SK-N-MC (cell line): ENCODE measurements at places on chromosomes 16 and 17.

DNA sequence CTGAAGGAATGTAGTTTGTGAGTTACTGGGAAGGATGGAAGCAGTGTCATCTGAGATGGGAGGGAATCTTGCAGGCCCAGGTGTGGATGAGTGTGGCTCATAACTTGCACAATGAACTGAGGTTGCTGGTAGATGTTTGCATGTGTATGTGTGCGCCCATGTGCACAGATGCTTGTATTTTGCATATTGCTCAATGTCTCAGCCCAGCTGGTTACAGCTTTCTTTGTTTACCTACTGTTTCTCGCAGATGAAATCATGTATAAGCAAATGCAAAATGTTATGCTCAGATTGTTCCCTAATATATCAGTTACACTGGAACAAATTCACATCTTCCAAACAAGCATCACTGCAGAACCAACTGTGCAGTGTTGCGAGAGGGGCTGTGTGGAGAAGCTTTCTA, 452.2 kb upstream of the EEF2KMT start:
- no peak for DNase-seq

- DNase-seq, result no peak
These were observed 3.8 kb downstream of the SULT1A2 start for GRCh38 chr16:28592979-28593553.

DNA sequence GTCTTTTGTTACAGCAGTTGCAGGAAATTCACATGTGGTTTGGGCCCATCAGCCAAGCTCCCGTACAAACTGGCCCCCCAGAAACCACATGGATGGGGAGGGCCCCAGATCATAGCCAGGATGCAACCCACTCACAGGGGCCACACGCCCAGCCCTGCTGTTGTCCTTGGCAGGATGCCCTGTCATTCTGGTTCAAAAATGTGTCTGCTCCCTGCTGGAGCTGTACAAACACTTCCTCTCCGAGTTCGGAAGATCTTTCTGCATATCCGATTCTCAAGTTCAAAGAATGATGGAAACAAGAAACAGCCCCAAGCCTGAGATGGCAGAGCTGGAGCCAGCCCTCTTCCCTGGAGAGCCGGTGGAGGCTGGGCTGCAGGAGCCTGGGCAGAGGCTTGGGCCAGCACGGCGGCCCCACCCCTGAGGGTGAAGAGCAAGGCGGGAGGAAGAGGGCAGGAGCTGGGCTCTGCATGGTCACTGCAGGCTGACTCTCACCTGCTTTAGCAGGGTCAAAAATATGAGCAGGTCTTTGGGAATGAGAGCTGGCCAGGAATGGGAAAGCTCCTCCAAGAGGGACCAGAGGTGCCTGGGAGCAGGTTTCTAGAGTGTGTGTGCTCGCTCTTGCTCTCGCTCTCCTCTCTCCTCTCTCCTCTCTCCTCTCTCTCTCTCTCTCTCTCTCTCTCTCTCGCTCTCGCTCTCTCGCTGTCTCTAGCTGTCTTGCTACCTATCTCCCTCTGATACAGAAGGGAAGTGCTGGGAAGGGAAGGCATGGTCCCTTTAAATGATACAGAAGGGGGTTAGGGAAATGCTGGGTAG, 34.7 kb upstream of the ENPP7 start:
- DNase-seq, result no peak

DNA sequence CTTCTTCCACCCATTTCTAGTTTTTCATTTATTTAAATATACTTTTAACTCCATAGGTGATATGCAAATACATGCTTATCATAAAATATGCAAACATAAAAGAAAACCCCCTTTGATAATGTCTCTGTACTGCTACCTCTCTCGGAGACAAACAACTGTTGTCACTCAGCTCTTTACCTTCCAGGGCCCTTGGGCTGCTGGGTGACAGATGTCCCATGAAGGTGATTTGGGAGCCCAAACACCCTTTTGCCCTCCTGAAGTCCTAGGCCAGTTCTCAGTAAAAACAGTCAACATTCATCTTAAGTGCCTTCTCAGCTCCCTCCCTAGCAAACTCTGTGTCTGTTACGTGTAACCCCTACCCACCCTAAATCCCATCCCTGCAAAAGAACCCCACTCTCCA, 37.5 kb downstream of the CHD9 start:
- no peak for DNase-seq

DNA sequence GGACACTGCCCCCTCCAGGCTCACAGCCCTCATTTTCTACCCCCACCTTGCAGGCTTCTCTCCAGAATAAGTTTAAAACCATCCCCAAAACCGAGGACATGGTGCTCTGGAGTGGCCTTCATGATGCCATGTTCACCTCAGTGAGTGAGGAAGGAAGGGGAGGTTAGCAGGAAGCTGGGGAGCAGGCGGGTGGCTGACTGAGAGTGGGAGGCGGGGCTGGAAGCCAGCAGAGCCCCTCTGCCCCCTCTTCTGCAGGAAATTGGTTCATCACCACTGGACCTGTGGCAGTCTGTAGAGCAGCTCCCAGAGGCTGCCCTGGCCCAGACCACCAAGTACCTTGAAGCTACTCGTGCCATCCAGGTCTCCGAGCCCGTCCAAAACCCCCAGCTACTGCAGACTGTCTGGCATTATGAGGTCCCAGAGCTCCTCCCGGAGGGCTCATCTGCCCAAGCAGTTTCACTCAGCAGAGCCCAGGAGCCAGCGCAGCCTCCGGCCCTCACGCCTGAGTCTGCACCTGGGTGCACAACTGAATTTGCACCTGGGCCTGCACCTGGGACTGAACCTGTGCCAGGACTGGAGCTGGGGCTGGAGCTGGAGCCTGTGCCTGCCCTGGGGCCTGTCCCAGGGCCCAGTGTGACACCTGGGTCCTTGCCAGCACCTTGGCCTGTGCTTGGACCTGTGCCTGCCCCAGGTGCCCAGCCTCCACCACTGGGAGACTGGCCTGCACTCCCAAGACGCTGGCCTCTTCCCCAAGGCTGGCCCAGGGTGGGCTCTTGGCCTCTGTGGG, 19.0 kb downstream of the C16orf96 start:
- no peak for DNase-seq

- DNase-seq, result no peak
These were observed 19.5 kb upstream of the RAP1GAP2 start for GRCh38 chr17:2776589-2777241.

DNA sequence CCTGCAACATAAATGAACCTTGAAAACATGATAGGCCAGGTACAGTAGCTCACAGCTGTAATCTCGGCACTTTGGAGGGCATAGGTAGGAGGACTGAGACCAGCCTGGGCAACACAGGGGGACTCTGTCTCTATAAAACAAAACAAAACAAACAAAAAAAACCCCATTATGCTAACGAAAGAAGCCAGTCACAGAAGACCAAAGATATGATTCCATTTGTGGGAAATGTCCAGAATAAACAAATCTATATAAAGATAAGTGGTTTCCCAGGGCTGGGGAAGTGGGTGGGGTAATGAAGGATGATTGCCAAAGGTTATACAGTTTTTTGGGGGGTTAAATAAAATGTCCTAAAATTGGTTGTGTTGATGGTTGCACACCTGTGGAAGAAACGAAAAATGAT, 36.5 kb upstream of the SIAH1 start:
- DNase-seq, result no peak

DNA sequence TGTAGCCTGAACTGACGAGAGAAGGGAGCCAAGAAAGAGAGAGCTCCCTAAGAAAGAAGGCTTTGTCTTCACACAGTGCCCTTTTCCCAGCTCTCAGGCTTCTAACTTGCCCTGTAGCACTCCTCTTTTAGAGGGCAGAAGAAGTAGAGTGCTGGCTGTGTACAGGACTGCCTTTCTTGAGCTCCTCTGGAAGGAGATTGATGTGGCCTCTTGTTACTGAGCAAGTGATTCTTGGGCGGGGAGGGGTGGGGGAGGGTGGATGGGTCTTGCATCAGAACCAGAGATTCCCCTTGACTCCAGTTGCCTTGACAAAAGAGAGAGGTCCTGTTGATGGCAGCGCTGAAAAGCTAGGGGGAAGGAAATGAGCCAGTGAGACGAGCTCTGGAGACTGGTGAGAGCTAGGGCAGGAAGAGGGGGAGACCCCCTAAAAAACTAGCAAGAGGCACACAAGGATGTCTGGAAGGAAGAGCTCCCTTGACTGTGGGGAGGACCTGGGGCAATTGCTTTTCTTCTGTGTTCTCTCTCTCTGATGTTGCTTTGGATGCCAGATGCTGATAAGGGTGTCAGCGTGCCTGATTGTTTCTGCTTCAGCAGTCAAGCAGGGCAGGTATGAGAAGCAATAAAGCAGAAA, 18.4 kb downstream of the GPR179 start:
- DNase-seq, result no peak

DNA sequence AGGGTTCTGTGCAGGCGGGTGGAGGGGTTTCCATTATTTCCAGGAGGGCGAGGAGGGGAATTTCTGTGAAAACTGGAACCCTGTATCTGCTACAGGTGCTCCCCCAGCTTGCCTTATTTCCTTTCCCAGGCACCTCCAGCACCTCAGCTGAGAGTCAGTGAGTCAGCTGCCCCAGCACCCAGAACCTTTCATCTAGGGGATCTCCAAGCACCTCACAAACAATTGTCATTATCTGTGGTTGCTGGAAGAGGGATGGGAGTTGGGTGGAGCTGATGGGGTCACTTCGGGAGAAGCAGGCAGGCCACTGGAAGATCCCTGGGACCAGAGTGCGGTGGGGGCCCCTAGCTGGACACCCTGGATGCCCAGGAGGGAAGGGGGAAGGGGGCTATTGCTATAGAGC, 10.0 kb upstream of the CLUH start:
- DNase-seq, result no peak

DNA sequence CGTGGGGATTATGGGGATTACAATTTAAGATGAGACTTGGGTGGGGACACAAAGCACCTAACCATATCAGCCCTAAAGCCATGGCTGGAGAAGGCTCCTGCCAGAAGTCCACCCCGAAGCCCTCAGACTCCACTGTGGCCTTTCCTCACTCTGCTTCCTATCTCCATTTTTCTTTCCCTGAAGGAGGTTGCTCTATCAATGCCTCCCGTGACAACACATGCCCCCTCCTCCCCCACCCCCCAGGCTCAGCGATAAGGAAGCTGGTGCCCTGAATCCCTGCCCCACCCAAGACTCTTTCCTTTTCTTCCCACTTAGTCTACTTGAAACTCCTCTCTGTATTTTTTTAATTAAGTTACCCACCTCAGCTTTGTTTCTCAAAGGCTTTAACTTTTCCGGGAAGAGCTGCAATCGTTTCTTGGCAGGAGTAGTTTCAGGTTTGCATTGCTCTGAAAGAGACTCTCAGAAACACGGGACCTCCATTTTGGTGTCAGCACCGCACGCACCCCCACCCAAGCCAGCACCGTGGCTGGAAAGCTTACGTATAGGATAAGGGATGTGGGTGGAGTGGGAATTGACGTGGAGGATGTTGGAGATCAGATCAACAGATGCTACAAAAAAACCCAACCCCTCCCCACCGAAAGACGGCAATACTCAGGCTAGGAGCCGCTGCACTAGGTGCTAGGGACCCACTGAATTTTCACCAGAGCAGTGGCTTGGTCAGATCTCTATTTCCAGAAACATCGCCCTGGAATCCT, 15.2 kb upstream of the CA4 start:
- no peak for DNase-seq

DNA sequence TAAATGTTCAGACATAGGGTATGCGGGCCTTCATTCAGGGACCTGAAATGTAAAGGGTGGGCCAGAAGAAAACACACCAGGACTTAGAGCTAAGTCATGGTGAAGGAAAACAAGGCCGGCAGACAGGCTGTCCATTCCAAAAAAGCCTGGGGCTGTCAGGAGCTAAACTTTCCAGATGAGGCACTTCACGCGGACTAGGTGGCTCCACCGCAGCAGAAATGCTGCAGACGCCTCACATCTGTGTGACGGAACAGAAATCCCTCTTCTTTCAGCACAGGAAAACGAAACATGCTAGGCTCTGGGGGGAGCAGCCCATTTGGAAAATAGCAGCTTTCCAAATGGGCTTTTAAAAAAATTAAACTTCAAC, 88.7 kb downstream of the HS3ST3A1 start:
- no peak for DNase-seq

DNA sequence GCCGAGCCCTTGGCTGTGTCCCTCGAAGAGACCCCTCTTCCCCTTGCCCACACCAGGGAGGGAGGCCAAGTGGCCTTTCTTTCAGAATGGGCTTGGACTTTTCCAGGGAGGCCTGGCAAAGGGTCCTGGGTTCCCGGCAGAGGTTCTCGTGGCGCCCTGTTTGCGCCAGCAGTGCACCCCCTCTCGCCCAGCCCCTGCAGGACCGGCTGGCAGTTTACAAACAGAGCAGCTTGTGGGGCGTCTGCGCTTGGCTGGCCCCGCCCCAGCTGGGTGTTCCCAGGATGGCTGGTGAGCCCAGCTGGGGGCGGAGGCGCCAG, 137.8 kb upstream of the CIBAR2 start:
- no peak for DNase-seq

DNA sequence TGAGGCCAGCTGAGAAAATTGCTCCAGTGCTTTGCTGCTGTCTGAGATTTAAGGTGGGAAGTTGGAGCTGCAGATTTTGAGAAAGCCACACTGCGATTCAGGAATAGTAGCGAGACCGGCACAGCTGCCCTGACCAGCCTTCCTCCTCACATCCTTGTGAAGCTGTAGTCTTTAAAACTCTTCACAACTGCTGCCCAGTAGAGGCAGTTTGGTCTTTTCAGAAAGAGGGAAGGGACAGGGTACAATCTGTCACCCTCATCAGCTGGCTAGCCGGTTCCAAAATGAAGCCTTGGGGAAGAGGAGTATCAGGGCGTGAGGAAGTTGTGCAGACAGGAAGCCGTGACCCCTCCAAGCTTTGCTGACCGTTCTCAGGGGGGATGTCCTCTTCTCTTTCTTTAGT, 195.3 kb downstream of the MSI2 start:
- DNase-seq, result no peak

DNA sequence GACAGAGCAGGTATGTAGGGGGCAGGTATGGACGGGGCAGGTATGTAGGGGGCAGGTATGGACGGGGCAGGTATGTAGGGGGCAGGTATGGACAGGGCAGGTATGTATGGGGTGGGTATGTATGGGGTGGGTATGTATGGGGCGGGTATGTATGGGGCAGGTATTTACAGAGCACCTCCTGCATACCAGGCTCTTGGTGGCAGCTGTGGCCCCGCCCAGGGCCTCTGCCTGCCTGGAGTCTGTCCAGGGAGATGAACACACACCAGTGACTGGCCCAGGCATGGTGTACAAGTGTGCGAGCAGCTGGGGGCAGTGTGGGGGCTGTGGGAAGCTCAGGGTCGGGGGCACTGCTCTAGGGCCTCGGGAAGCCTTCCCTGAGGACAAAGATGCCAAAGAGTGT, 4.4 kb downstream of the RPL3L start:
- DNase-seq, result no peak

GRCh38 chr17:59361916-59362810, 30.7 kb downstream of the YPEL2 start:
- DNase-seq, result no peak

GRCh38 chr17:37742762-37743611, 1.9 kb downstream of the HNF1B start:
- no peak for DNase-seq

DNA sequence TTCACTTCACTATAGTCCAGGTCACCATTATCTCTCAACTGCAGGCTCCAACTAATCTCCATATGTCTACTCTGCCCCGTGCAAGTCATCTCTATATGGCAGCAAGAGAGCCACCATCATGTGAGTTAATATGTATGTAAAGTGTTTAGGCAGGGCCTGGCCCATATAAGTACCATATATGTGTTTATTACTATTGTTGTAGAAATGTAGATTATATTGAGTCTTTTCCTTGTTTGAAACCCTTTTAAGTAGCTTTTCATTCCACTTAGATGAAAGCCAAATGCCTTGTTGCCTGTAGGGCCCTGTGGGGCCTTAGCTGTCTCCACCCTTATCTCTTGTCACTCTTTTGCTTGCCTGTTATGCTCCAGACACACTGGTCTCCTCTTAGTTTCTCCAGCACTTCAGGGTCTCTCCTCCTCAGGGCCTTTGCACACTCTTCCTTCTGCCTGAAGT, 164.0 kb downstream of the PHKB start:
- DNase-seq, result no peak

GRCh38 chr17:66306446-66306845, 4.0 kb downstream of the PRKCA start:
- DNase-seq, result no peak
